ENCODE measurements at places on chromosomes 1 and 21. TPM values are rescaled to one million over a fixed set of nuclear protein-coding genes. Genes with fewer than 3 reads are reported as not detected.

PTAFR gene
- total RNA-seq, result 0.19 TPM

SELP gene
- total RNA-seq, result 1.4 TPM

GPA33 gene
- total RNA-seq, result 0.39 TPM

NES gene
- total RNA-seq, result 0.02 TPM

SV2A gene
- 8.5 TPM for total RNA-seq

NBPF6 gene
- not detected for total RNA-seq

KCNK2 gene
- not detected for total RNA-seq

FCAMR gene
- not detected for total RNA-seq

DMBX1 gene
- total RNA-seq, result not detected

LRRC53 gene
- not detected for total RNA-seq

FCER1G gene
- total RNA-seq, result 0.98 TPM

PCSK9 gene
- total RNA-seq, result not detected

PLA2G2D gene
- not detected for total RNA-seq

LRRC71 gene
- not detected for total RNA-seq

S100A12 gene
- not detected for total RNA-seq

CD1E gene
- not detected for total RNA-seq

SH2D5 gene
- 0.51 TPM for total RNA-seq

SPRR1B gene
- not detected for total RNA-seq

UFC1 gene
- 98.6 TPM for total RNA-seq

OR2M3 gene
- not detected for total RNA-seq

VPS13D gene
- total RNA-seq, result 20.6 TPM

VANGL1 gene
- 3.4 TPM for total RNA-seq

FAM72D gene
- total RNA-seq, result 25.9 TPM

ALPL gene
- total RNA-seq, result not detected

HPDL gene
- 17.9 TPM for total RNA-seq

HES5 gene
- 0.14 TPM for total RNA-seq

BGLAP gene
- 2.1 TPM for total RNA-seq

CYB5RL gene
- total RNA-seq, result 13.1 TPM

SPRR5 gene
- total RNA-seq, result not detected

GSTM5 gene
- total RNA-seq, result 0.54 TPM

NIT1 gene
- 58.2 TPM for total RNA-seq

PAFAH2 gene
- 6.6 TPM for total RNA-seq

TMEM183A gene
- total RNA-seq, result 71.0 TPM

FOXD3 gene
- not detected for total RNA-seq

MAEL gene
- total RNA-seq, result 0.11 TPM

VAV3 gene
- total RNA-seq, result 1.9 TPM

USH2A gene
- not detected for total RNA-seq

TNFAIP8L2 gene
- 18.4 TPM for total RNA-seq

NGF gene
- total RNA-seq, result not detected

ORC1 gene
- 51.0 TPM for total RNA-seq

GSTM1 gene
- total RNA-seq, result 116 TPM

LAMC2 gene
- 0.91 TPM for total RNA-seq

HSPB7 gene
- total RNA-seq, result not detected

KCNJ10 gene
- total RNA-seq, result 0.11 TPM

MCOLN2 gene
- total RNA-seq, result 43.5 TPM

RAB3B gene
- 0.11 TPM for total RNA-seq

LCE1F gene
- total RNA-seq, result not detected

FRRS1 gene
- total RNA-seq, result 2.0 TPM

THEM5 gene
- total RNA-seq, result not detected

VWA5B1 gene
- total RNA-seq, result not detected

ADAMTS5 gene
- not detected for total RNA-seq

ELF3 gene
- 0.49 TPM for total RNA-seq

CD48 gene
- total RNA-seq, result 217 TPM
